ENCODE measurements at places on chromosomes 5 and 9. TPM values are rescaled to one million over a fixed set of nuclear protein-coding genes. Genes with fewer than 3 reads are reported as not detected.

The OSMR gene
- 118 TPM for total RNA-seq

- peak; percentile 39 for DNase-seq
Measured at GRCh38 chr5:146565764-146566367, 49.9 kb upstream of the GPR151 start.

- DNase-seq: no peak
Measured at GRCh38 chr9:87089929-87090328, 142.6 kb upstream of the GAS1 start.

DNA sequence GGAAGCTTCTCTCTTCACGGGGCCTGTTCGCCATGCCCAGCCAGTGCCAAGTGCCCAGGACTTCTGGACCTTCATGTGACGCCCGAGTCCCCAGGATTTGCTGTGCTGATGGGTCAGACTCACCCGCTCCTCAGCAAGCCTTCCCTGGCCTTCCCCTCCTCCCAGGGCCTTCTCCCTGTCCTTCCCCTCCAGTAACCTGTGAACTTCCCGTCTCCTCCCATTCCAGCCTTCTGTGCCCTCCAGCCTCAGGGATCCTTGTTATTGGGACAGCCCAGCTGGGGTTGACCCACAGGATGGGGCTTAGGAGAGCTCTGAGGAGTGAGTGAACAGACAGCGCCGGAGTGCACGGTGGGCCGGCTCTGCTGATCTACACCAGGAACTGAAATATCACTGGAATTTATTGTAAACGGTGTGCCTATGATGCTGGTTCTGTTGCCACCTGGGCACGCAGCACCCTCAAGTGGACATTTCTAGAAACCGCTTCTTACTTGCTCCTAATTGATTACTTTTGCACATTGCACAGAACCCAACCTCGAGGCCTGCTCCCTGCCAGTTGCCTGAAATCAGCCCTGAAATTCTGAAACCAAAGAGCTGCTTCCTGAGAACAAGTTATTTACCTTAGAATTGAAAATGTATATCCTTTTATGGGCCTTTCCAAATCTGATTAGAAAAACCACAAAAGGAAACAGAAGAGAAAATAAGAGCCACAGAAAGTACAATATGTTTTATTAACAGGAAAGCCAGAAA, 1.5 kb downstream of the SPAAR start:
- no peak for DNase-seq
